ENCODE measurements at places on chromosomes 5 and 9.

- no peak for DNase-seq
These were observed 40.3 kb upstream of the SLC12A7 start for GRCh38 chr5:1152156-1152555.

DNA sequence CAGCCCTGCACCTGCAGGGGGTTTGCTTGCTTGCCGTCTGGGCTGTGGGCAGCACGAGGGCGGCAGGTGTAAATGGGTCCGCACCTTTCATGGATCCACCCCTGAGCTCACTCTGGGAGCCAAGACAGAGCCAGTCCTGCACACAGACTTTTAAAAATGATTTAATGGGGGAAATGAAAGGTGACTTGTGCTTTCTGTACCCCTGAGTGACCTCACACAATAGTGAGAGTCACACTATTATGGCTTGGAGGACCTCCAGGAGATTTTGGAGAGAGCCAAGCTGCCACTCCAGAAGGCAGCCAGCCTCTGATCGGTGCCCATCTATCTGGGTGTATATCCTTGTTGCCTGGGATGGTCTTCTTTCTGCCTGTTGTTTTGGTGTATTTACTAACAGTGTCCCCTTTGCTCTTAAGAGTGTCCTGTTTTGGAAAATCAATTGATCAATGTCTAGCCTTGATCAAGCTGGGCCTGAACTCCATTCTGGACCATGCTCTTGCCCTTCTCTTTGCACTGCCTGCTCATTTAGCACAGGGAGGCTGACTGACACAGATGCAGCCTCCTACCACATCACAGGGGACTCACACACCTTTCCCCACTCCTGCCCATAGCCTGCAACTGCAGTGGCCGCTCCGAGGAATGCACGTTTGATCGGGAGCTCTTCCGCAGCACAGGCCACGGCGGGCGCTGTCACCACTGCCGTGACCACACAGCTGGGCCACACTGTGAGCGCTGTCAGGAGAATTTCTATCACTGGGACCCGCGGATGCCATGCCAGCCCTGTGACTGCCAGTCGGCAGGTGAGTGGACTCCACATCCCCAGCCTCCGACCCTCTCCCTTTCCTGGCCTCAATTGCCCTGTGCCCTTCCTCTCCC is 29.5 kb downstream of the LAMC3 start:
- DNase-seq: no peak

- DNase-seq: peak; percentile 62
These were observed 32.2 kb downstream of the LNPEP start for GRCh38 chr5:96968074-96968473.

DNA sequence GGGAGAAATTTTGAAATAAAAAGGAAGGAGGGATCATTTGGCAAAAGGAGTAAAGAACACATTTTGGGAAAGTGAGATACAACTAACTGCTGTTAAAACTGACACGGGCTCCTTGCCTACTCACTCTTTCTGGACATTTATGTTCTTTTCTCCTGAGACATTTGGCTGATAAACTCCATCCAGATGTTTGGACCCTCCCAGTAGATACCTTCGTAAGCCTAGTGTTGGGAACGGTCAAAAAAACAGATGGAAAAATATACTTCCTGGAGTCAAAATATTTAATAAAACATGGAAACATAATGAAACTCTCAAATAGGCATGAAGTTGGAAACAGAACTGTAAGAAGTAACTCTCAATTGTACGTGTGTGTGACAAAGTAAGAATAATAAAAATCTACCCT is 360.1 kb upstream of the RIOK2 start:
- DNase-seq: no peak

GRCh38 chr5:122355324-122355723 is 43.3 kb downstream of the SNCAIP start:
- no peak for DNase-seq

- no peak for DNase-seq
These were observed 3.8 kb downstream of the FCN1 start for GRCh38 chr9:134913713-134914500.

GRCh38 chr9:94026816-94027215 is 57.4 kb upstream of the PTPDC1 start:
- no peak for DNase-seq

DNA sequence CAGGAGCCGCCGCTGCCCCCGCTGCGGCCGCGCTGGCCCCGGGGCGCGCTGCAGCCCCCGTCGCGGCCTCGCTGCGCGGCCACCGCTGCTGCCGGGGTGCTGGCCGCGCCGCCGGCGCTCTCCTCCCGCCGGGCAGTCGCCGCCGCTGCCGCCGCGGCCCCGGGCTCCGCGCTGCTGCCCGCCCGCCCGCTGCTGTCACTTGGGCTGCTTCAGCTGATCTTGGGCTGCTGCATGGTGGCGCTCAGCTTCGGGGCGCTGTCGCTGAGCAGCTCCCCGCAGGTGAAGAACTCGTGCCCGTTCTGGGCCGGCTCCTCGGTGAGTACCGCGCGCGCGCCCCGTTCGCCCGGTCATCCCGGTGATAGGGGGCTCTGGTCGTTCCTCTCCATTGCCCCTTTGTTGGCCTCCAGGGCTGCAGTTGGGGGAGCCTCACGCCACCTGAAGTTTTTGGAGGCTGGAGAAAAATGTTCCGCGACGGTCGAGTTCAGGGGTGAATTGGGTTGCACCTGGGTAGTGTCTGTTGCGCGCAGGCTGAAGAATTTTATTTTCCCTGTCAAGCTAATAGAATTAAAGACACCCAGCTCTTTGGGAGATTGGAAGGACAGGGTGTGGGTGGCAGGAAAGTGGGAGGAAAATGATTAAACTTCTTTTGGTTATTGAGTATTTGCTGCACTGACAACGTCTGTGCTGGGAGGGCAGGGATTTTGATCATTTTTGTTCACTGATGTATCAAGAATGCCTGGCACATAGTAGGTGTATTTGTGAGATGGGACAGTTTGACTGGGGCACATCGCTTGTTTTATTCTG is 596 bp downstream of the ENTREP1 start:
- DNase-seq: no peak

- no peak for DNase-seq
These were observed 4.7 kb downstream of the QSOX2 start for GRCh38 chr9:136240941-136241340.

DNA sequence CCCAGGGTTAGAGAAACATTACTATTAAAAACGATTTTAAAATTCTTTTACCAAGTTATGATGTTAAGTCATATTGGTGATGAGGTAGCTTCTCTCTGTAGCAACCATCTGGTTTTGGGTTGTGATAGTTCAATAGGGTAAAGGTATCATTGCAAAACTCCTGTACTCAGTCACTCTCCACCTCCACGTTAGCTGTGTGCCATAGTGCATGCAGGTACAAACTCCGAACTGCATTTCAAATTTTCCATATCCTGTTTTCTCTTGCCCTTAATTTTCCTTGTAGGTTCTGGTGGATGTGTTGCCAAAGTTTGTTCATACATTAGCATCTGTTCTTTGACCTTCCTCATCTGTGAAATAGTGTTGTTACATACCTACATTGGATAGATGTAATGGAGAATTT is 53.1 kb upstream of the ARRDC3 start:
- no peak for DNase-seq

DNA sequence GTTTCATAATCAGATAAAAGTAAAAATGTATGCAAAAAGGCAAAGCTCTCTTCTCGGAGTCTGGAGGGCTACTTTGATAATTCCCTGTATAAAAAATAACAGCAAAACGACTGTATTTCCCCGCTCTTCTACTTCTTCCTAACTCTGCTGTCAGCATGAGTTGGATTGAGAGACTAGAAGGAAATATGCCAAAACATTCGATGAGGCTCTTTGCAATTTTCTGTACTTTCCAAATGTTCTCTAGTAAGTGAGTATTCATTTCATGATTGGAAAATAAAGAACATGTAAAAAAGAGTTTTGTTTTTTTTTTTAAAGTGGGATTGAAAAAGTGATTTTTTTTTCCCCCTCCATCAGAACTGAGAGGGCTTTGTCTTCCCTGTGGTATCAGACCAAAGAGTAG is 677.5 kb downstream of the ACTL7B start:
- no peak for DNase-seq

GRCh38 chr5:94562327-94562971 is 56.0 kb downstream of the KIAA0825 start:
- DNase-seq: peak; percentile 15

GRCh38 chr9:136951541-136952320 is at the start of gene LCN12:
Gene LCN12 (plus strand): TSS chr9:136952273. CDS start chr9:136952328, 55 bp downstream.
- DNase-seq: no peak

DNA sequence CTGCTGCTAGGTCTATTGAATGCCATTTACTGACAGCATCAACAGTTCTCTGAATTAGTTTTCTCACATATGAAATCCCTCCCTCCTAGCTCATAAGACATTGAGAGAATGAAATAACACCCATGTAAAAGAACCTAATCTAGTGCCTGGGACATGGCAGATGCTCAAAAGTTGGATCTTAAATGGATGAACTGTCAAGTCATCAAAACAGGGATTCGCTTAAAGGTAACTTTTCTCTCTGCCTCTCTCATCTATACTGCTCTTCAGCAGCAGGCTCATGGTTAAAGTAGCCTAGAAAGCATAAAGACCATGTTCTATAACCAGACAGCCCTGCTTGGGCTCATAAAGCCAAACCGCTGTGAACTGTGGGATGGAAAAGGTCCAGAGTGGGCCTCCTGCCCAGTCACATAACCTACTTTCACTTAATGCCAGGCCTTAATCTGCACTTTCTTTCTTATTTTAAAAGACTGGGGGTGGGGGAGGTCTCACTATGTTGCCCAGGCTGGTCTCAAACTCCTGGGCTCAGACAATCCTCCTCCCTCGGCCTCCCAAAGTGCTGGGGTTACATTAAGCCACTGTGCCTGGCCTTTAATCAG is 3.7 kb downstream of the TMEM245 start:
- peak; percentile 56 for DNase-seq

DNA sequence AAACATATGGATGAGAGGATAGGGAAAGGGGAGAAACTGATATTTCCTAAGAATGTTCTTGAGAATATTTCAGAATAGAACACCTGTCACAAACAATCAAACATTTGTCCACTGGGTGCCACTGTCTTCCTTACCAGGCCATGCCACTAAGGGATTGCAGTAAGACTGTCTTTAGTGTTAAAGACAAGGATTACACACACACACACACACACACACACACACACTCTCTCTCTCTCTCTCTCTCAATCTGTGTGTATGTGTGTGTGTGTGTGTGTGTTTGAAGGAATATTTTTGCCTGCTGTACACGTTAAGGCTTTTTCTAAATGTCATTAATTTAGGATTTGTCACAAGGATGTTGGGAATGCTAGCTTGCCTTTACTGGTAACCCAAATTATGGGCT is 54.4 kb downstream of the CCDC192 start:
- peak; percentile 74 for DNase-seq

DNA sequence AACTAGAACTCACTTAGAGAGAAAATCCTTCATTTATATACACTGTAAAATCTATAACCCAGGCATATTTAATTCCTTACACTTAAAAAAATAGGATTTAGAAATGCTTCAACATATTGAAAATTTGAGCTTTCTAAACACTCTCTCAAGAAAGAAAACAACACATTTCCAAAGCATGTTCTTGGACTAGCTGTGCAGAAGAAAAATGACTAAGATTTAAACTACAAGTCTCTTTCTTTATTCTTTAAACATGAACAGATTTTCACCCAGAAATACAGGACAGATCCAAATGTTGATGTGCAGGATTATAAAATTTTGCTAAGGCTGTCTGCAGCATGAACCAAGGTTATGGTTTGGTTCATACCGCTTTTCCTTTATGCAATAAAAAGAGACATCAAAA is 77.7 kb upstream of the TUSC1 start:
- no peak for DNase-seq

GRCh38 chr5:138770291-138770690 is 17.1 kb downstream of the CTNNA1 start:
- no peak for DNase-seq

DNA sequence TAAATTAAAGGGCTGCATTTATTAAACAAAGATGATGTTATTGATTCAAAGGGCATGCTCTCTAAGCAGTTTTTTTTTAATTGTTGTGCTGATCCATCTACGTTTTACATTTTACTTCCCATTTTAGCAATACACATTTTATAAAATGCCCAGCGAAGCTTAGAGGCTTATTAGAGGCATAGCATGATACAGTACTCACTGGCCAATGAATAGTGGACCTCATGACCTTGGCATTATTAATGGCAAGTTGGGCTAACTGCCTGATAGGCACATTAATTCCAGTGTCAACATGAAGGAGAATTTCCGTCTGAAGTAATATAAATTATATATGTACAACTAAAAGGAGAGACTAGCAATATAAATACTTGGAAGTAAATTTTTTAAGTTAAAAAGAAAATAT is 837.2 kb downstream of the EFNA5 start:
- DNase-seq: no peak

GRCh38 chr9:131609099-131609830 is 63.9 kb downstream of the PRRT1B start:
- DNase-seq: peak; percentile 70

DNA sequence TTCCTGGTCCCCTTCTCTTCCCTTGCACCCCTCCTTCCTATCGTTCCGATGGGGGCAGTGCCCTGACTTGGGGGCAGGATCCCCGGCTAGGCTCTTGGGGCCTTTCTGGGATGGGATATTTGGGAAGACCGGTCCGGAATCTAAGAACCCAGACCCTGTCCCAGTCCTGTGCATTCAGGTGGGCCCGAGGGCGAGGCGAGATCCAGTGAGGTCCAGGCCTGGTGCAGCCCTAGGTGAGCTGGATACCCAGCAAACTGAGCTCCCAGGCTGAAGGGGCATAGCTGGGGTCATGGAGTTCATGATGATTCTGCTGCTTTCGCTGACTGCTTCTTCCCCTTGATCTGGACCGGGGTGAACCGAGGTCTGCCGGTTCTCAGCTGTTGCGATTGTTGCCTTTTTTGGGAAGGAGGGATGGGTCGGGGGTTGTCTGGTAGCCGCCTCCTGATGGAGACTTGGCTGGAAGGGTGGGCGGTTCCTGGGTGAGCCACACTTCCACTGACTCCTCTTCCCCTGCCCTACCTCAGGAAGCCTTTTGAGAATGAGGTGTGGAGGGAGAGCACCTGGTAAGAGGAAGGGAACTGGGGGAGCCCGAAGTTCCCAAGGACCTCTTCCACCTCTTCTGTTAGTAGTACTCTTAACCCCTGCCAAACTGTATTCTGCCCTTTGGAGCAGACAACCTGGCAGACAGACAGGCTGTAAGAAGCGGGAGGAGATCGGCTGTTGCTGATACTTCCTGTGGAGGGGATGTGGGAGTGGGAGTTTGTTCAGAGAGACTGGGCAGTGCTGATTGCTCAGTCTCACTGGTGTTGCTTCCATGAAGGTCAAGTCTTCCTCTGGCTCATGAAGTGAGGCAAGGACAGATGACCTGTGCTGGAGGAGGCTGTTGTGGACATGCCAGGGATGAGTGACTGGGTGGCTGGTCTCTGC is 1.0 kb downstream of the LRRC8A start:
- DNase-seq: no peak

GRCh38 chr9:127283917-127284497 is 19.4 kb downstream of the GARNL3 start:
- DNase-seq: peak; percentile 53

GRCh38 chr5:143772621-143773020 is 39.3 kb upstream of the HMHB1 start:
- peak; percentile 39 for DNase-seq

- DNase-seq: no peak
These were observed 891.1 kb upstream of the CTNND2 start for GRCh38 chr5:12795333-12795663.

GRCh38 chr5:96054311-96055030 is 92.8 kb upstream of the ELL2 start:
- no peak for DNase-seq

Data from iris pigment epithelial cell (primary cell).